Fibroblast of upper back skin (primary cell): ENCODE measurements at places on chromosomes 5 and 9.
A peak's percentile ranks its signal among the peaks of the same experiment; 100 is the strongest.

GRCh38 chr5:67043796-67044511 lies 152.6 kb downstream of the CD180 start:
- no peak for DNase-seq

GRCh38 chr9:503326-503725 lies 288.7 kb downstream of the DOCK8 start:
- no peak for DNase-seq

GRCh38 chr9:80878556-80878955 lies 810.8 kb downstream of the TLE1 start:
- no peak for DNase-seq

DNA sequence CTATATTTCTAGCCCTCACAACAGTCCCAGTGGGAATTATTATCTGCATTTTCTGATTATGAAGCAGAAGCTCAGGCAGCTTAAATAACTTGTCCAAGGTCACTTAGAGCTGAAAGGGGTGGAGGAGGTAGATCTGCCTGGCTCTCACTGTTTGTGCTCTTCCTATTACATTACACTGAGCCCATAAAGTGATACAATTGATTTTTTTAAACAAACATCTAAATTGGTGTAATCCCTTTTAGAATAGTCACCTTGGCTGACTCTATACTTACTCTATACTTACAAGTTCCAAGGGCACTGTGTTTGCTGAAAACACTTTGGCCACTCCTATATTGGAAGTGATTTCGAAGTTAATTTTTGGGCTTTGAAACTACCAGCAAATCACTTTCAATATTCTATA lies 144.7 kb downstream of the APBA1 start:
- no peak for DNase-seq

GRCh38 chr5:7500256-7500655 lies 104.3 kb downstream of the ADCY2 start:
- no peak for DNase-seq

DNA sequence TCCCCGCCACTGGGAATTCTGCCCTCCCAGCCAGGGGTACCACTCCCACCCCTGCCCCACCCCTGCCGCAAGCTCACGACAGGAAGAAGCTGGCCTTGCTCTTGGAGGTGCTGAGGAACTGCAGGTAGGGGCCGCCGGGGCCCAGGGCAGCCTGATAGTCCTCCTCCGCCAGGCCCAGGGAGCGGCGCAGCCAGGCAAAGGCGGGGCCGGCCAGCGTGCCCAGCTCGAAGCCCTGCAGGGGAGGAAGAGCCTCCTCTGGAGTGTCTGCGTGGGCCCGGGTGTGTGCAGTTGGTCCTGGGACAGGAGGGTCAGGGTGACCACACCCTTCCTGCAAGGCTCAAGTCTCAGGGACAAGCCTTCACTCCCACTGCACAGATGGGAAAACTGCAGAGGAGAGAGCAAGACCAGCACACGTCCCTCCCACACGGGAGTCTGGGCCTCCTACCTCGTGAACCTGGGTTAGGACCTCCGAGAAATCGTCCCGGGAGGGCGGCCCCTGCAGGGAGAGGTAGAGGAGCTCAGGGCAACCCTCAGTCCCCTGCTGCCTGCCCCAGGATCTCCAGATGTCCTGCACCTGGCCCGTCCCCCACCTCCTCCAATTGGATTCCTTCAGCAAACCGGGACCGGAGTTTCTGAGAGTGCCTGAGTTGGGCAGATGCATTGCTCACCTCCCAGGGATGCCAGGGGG lies 2.4 kb downstream of the PIP5KL1 start:
- DNase-seq, result no peak

GRCh38 chr5:12911156-12911555 lies 1006.9 kb upstream of the CTNND2 start:
- DNase-seq, result peak; percentile 36

DNA sequence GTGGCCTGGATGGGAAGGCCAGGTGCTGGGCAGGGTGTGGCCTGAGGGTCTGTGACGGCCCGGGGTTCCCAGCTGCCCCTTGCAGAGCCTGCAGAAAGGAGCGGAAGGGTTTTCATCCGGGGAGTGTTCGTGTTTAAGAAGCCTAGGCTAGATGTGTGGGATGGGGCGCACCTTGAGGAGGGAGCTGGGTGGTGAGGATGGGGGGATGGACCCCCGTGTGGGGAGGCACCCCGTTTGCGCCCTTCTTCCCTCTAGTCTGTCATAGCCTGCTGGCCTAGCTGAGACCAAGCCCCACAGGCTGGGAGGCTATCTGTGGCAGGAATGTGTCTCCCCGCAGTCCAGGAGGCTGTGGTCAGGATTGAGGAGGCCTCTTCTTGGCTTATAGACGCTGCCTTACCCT lies 11.9 kb downstream of the RNU6ATAC start:
- no peak for DNase-seq

DNA sequence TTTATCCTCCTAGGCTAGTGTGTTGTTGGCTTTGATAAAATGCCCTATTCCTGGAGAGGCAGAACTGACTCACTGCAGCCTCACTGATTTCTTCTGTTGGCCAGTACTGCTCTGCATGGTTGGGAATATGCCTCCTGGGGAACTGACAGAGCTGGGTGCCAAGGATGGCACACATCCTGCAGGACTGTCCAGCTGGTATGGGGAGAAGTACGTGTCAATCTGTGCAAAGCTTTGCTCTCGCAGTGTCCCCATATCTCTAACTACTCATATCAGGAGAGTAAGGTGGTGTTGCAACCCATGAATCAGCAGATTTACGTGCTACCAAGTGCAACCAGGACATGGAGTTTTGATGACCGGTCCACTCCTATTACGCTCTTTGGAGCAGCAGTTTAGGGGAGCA lies 74.7 kb downstream of the TEK start:
- DNase-seq, result no peak

- DNase-seq, result no peak
These were observed 350.9 kb downstream of the YTHDC2 start for GRCh38 chr5:113864437-113864836.

- no peak for DNase-seq
These were observed 385.6 kb downstream of the MLLT3 start for GRCh38 chr9:20236676-20237075.

DNA sequence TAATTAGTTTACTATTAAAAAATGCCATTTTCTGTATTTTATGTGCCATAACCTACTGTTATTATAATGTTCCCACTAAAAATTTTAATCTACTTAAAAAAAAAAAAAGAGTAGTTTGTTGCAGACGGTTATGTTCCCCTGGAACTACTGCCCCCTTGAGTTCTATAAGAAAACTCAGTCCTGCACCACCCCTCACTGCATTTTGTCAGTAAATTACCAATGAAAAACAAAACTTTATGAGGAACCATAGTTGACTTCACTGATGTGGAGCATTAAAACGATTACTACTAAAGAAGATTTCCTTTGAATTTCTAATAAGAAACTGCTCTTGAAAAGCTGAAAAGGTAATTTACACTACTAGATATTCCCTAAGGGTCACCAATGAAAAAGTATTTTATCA lies 288.7 kb downstream of the FBXL17 start:
- peak; percentile 27 for DNase-seq

DNA sequence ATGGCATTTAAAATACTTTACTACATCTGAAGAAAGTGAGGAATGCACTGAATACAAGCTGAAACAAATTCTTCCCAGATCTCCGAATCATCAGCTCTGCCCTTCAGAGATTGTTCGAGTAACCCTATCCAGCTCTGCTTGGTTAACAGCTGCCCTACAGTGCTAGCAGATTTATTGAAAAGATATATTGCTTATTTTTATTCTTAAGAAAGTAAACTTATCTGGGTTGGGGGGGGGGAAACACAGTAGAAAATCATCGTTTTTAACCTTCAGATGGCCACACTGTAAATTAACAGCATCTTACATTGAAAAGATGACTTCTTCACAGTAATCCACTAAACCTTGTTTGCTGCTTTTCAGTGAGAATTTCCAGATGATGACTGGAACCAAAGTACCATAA lies 210.8 kb downstream of the NFIB start:
- peak; percentile 28 for DNase-seq

DNA sequence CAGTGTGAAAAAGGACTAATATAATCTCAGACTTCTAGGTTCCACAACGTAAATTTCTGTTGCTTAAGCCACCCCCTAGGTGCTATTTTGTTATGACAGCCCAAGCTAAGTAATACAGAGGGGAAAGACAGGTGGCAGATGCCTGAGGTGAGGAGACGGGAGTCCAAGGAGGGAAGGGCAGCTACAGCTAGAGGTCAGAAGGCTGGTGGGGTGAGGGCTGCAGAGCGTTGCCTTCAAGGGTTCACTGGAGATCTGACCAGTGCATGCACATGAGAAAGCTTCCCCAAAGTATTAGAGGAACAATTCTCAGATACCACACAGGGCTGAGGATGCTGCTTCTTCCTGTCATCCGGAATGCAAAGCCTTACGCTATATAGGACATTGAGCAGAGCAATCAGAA lies 104.7 kb upstream of the IRX4 start:
- DNase-seq, result no peak

DNA sequence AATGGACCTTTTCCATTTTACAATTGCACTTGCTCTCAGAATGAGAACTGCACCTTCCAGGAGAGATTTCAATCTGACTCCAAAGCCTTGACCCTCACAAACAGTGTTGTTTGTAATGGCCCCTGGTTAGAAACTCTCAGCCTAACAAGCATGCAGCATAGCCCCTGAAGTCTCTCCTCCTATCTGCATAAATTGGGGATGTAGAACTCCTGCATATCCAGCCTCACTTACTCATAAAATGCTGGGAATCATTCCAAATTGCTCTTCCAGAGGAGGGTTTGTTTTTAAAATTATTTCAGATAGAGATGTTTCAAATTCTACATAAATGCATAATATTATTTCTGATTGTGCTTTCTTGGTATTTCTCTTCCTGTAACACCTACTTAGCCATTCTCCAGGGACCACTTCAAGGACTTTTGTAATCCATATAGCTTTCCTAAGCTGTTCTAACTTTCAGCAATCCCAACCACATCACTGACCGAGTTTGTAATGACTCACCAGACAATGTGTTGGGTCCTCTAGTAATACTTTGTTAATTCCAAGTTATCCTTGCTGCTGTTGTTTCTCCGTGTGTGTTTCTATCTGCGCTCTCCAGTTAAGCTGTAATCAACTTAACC lies 143.8 kb upstream of the CCDC152 start:
- DNase-seq, result peak; percentile 81

DNA sequence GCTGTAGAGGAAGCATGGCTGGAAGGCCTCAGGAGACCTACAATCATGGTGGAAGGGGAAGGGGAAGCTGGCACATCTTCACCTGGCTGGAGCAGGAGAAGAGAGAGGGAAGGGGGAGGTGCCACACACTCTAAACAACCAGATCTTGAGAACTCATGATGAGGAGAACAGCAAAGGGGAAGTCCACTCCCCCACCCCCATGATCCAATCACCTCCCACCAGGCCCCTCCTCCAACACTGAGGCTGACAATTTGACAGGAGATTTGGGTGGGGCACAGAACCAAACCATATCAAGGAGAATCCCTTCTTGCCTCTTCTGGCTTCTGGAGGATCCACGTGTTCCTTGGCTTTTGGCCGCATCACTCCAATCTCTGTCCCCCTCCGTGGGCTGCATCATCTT lies 13.1 kb upstream of the CMBL start:
- DNase-seq, result no peak

DNA sequence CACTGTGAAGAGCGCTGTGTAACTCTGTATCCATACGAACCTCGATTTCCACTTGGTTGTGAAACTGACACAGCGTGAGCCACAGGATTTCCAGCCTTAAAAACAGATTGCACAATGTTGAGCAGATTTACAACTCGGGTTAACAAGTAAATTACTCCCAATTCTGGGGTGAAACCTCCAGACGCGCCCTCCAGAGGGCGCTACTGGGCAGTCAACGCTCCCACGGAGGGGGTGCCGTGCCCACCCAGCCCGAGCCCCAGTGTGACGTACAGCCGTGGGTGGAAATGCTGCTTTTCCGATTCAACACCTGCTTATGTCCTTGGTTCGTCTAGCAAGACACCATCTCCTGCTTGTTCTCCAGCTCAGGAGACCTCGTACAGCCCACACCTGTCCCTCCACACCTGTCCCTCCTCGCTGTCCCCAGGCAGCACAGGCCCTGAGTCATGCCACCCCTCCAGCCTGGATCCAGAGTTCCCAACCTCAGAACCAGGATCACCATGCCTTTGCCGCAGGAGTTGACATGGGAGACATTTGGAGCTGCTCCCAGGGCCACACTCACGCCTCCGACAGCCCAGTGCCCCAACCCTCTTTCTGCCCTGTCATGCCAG lies 34.4 kb upstream of the SLC6A3 start:
- peak; percentile 9 for DNase-seq

GRCh38 chr5:61346511-61346910 lies 14.5 kb downstream of the ZSWIM6 start:
- no peak for DNase-seq

GRCh38 chr5:40958811-40959210 lies 49.5 kb downstream of the C7 start:
- no peak for DNase-seq

- DNase-seq, result no peak
These were observed 229.2 kb upstream of the MAP3K1 start for GRCh38 chr5:56585999-56586691.

DNA sequence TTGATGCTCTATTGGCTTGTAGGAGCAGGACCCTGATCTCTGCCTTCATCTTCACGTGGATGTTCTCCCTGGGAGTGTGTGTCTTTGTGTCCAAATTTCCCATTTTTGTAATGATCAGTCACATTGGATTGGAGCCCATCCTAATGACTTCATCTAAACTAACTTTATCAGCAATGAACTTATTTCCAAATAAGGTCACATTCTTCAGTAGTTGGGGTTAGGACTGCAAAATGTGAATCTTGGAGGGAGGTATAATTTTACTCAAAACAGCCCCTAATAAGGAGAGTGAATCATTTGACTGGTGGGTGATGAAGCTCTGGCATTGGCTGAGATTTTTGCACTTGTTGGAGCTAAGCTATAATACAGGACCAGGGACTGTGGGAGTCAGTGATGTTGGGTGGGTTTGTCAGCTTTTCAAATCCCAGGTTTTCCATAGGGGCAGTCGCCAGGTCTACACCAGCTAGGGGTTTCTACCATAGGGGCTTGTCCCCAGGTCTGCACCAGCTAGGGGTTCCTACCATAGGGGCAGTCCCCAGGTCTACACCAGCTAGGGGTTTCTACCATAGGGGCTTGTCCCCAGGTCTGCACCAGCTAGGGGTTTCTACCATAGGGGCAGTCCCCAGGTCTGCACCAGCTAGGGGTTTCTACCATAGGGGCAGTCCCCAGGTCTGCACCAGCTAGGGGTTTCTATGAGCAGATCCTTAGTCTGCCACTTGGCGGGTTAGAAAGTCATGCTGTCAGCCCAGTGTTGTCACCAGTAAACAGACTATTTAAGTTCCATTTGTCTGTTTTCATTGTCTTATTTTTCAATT lies 382.6 kb upstream of the DAP start:
- peak; percentile 15 for DNase-seq
